ENCODE measurements at places on chromosomes 12 and 14.

DNA sequence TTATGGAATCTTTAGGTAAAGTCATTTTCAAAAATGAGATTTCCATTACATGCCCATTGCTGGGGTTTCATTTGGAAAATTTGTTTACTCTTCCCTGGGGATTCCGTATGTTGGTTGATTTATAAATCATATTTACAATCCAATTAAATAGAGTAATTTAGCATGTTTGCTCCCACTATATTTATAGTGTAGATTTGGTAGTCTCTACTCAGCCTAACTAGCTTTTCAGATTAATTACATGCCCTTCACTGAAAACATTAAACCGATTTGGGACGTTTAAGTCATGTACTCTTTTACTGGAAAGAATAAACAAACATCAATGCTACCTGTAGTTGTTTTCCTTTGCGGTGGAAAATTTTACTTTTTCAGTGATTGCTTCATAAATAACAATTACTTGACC is 10.4 kb downstream of the PAX9 start:
- no peak for DNase-seq

DNA sequence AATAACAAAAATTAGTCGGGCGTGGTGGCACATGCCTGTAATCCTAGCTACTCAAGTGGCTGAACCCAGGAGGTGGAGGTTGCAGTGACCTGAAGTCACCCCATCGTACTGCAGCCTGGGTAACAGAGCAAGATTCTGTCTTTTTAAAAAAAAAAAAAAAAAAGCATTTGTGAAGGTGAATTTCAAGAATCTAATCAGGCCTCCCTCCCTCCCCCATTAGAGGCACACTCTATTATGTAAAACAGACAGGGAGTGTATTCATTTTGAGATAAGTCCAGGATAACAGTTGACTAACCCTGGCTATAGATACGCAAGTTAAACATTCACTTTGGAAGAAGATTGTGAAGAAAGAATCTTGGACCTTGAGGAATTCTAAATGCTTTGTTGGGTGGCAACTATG is 2.9 kb downstream of the RESF1 start:
- DNase-seq: no peak

GRCh38 chr14:74524076-74524811 is 30.7 kb downstream of the ISCA2 start:
- no peak for DNase-seq

DNA sequence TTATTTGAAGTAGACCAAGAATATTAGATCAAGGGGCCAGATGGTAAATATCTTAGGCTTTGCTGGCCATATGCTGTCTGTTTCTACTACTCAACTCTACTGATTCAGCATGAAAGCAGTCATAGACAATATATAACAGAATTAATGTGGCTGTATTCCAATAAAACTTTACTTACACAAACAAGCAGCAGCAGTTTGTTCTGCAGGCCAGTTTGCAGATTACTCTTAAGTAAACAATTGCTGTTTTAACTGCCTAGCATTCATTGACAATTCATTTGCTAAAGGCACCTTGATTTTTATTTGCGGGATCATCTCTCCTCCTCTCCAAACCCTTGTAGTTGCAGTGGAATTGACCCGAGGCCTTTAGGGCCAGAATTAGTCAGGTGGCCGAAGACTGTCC is 94.1 kb upstream of the GARIN6 start:
- DNase-seq: no peak

Data from upper lobe of left lung (tissue), 6 donors.